ENCODE measurements at places on chromosomes 16 and 17.

DNA sequence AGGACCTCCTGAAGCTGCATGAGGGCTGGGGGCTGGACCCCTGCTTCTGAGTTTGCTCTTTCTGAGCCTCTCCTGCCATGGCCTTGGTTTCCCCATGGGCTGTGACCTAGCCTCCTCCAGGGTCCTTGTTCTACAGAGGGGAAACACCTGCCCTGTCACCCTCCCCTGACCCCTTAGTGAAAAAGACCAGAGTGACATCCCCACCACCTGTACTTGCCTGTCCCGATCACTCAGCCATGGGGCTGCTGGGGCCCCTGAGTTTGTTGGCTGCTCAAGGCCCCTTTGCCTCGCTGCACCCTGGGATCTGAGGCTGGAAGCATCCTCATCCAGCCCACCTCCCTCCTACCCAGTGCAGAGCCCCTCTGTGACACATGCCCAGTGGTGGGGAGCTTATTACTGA lies 800 bp downstream of the NOD2 start:
- DNase-seq: no peak

DNA sequence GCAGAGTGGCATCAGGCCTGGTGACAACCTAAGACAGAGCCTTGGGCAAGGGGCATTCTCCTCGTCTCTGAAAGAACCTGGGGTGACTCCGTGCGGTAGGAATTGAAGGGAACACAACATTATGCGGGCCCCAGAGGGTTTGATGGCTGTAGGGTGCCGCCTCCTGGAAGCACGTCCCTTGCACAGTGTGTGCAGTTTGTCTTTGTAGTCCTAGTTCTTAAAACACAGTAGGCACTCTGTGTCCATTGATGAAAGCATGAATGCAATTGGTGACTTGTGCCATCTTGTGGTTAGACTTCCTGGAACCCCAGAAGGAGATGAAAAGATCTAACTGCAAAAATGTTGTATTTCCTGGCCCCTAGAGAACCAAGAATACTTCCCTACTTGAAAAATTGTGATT lies 279.8 kb downstream of the UTP18 start:
- DNase-seq: no peak

GRCh38 chr17:75783069-75783783 lies 1.4 kb upstream of the UNK start:
- no peak for DNase-seq

DNA sequence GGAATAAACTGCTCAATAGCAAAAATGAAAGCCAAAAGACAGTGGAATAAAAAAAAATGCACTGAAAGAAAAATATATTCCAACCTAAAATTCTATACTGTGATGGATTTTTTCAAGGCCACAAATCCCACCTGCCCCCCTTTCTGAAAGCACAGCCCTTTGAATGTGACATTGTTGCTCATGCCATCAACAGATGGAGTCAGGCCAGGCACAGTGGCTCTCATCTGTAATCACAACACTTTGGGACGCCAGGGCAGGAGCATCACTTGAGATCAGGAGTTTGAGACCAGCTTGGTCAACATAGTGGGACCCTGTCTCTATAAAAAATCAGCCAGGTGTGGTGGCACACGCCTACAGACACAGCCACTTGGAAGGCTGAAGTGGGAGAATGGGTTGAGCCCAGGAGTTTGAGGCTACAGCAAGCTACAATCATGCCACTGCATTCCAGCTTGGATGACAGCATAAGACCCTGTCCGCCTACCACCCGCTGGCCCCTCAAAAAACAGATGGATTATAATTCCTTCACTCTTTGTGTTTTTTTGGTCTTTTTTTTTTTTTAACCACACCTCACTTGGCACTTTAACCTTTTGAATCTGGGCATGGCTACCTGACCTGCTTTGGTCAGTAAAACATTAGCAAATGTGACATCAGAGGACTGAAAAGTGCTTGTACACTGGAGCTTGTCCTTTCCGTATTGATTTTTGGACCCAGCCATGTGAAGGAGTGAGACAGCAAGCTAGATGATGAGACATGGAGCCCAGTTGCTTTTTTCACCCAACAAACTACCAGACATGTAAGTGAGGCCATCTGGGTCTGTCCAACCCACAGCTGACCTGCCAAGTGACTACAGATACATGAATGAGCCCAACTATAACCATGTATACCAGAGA lies 36.3 kb downstream of the GLG1 start:
- DNase-seq: no peak

GRCh38 chr17:47955497-47956461 lies 1.9 kb downstream of the PRR15L start:
- DNase-seq: no peak

GRCh38 chr17:17348872-17349723 lies 45.9 kb downstream of the NT5M start:
- DNase-seq: no peak

DNA sequence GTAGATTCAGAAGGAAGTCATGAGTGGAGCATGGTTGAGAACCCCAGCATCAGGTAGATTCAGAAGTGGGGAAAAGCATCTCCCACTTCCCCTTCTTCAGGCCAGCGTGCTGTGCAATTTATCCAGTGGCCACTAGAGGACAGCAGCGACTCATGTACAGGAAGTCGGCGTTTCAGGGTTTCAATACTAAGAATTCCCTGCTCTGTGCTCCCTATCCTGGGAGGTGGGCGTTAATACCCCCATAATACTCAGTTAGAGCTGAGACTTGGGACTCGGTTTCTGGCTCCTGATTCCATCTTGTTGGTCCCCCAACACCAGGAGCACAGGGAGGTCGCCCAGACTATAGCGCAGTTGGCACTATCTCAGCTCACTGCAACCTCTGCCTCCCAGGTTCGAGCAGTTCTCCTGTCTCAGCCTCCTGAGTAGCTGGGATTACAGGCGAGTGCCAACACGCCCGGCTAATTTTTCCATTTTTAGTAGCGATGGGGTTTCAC lies 75.3 kb upstream of the AMZ2 start:
- DNase-seq: peak; percentile 38

All from NT2/D1 (cell line).